ENCODE measurements at places on chromosomes 2 and 18.

- no peak for DNase-seq
Observed at GRCh38 chr18:22422909-22423548, 5.3 kb upstream of the CTAGE1 start.

GRCh38 chr18:47582093-47582492 lies 330.6 kb upstream of the SKOR2 start:
- DNase-seq, result no peak

GRCh38 chr2:230203110-230203676 lies 16.6 kb downstream of the SP110 start:
- DNase-seq, result peak; percentile 23

DNA sequence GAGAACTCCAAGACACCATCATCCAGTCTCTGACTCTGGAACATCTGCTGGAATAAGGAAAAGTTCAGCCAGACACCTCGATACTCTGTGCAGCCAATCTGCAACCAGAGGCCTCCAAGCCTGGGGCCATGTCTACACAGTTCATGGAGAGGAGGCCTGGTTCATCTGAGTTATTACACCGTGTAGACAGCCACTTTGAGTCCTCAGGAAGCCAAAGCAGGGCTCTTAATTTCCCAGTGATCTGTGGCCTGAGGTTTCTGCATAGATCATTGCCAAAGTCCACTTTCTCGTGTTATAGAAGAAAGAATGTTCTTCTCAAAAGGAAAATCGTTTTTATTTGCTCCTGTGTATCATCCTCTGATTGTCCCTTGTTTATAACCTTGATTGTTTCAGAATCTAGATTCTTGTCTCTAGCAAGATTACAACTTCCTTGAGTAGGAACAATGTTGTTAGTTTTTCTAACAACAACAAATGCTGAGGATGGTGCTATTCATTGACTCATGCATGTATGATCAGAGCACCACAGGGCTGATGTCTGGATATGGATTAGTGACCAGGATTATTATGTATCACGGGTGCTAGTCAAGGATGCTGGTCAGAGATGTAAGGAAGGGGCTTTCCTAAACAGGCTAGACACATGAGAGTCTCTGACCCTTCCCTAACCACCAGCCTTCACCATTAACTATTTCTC lies 30.7 kb upstream of the MARCO start:
- DNase-seq, result no peak

DNA sequence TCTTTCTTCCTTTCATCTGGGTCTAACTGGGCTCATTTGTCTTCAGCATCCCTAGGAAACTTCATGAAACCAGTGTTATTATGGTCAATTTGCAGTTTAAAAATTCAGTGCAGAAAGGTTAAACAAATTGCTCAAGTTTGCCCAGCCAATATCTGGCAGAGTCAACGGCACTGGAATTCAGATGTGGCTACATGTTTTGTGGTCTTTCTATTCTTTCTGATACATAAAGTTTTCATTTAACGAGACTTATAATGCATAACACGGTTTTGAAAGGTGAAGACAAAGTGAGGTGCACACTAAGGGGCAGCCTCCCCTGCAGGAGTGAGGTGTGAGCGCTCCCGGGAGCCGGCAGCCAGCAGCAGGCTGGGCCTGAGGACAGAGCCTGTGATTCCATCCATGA lies 164.6 kb downstream of the RTP5 start:
- DNase-seq, result no peak

DNA sequence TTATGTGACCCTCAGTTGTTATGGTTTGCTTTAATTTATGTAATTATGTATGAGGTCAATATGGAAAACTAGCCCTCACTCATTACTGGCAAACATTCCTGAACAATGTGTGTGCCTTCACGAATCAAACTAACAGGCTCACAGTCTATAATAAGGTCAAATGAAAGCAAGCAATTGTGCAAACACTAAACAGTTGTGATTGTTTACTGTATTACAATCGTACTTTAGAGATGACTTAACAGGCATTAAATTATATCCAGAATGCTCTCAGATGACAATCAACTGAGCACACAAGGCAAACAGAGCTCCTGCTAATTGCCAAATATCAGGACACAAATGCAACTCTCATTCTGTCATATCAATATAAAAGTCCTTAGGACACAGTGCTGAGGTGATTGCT lies 29.5 kb downstream of the COL5A2 start:
- no peak for DNase-seq

DNA sequence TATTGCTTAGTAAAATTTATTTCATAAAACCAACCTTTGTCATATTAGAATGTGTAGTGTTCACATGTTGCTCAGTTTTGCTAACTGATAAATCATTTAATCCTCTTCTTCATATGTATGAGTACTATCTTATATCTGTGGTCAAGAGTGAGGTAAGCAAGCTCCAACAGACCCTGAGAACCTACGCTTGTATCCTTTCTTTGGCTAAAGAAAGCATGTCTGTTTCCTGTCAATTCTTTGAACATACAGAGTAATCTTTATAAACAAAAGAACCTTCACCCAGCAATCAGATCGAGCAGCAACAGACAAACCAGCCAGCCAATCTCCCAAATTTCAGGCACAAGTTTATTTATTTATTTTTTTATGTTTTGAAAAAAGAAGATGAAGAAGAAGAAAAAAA lies 6.4 kb downstream of the ADCYAP1 start:
- no peak for DNase-seq

GRCh38 chr18:79803611-79804051 lies 5.9 kb downstream of the KCNG2 start:
- DNase-seq, result no peak

GRCh38 chr2:75041731-75042600 lies 83.5 kb downstream of the POLE4 start:
- no peak for DNase-seq

GRCh38 chr2:32627441-32627813 lies 423 bp upstream of the TTC27 start:
- DNase-seq, result peak; percentile 42

GRCh38 chr2:241812730-241813643 lies 4.0 kb downstream of the NEU4 start:
- DNase-seq, result no peak

DNA sequence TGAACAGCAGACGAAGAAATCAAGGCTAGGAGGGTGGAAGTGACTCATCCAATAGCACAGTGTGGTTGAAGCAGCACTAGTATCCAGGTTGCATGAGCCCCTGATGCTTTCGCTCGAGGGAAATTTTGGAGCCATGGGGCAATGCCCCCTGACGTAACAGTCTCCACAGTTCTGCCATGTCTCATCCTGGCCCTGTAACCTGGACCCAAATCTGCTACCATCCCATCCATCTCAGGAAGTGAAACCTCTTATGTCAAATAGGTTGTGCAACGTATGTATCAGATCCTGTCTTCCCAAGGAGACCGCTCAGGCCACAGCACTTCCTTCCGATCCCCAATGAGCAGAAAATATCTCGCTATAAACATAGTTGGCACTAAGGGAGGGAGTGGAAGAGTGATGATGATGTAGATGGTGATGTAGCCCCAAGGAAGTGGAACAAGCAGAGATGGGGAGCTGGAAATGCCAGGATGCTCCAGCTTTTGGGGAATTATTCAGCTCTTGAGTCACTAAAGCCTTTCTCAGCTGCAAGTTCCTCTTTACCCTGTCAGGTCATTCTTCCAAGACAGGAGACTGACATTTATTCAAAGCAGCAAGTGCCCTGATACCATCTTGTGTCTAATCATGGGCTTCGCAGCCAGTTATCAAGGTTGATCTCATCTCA lies 3.0 kb upstream of the IL1B start:
- DNase-seq, result no peak

- no peak for DNase-seq
Observed at GRCh38 chr2:223688094-223688835, 86.1 kb upstream of the SCG2 start.

DNA sequence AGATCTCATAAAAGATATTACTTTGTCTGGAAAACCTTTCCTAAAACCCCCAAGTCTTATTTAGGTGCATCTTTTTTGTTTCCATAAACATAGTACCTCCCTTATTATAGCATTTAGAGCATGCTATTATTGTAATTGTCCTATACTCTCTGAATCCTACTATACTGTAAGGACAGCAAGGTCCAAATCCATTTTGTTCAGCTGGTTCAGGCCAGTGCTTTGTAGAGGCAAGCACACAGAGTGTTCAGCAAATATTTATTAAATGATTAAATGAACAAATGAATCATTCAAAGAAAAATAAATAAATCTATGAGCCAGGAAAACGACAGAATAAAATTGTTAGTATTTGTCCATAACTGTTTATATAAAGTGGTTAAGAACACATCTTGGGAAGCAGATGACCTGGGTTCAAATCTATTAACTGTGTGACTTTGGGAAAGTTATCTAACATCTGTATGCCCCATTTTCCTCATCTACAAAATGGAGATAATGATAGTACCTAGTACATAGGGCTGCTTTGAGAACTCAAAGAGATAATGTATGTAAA lies 86.0 kb downstream of the COL3A1 start:
- DNase-seq, result no peak

- DNase-seq, result no peak
Observed at GRCh38 chr2:25053041-25053440, 11.2 kb downstream of the EFR3B start.

- DNase-seq, result peak; percentile 23
Observed at GRCh38 chr2:106314444-106314843, 120.3 kb upstream of the UXS1 start.

DNA sequence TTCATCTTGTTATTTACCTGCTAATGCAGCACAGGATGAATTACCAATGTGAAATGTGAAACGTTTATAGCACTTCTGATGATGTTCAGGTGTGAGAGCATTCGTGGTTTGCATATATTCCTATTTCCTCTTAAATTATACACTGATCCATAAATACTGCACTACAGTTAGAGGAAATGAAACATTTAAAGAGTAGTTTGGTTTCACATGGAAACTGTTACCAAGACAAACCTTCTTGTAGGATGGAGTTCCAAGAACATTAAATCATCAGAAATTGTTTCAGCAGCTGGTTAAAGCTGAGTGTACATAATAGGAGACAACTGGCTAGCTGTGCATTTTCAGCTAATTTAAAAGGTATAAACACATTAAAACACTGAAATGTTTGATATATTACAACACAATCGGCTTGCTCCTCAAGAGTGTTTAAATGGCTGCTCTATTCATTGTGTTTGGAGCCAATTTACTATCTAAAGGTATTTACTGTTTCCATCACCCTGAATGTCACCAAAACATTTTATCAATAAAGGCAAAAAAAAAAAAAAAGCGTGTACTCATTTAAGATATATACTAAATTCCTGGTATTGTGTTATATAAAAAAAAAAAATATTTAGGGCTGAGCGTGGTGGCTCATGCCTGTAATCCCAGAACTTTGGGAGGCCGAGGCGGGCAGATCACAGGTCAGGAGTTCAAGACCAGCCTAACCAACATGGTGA lies 100.6 kb downstream of the DYM start:
- DNase-seq, result peak; percentile 42

GRCh38 chr2:112938904-112939303 lies 27.9 kb downstream of the IL37 start:
- no peak for DNase-seq

DNA sequence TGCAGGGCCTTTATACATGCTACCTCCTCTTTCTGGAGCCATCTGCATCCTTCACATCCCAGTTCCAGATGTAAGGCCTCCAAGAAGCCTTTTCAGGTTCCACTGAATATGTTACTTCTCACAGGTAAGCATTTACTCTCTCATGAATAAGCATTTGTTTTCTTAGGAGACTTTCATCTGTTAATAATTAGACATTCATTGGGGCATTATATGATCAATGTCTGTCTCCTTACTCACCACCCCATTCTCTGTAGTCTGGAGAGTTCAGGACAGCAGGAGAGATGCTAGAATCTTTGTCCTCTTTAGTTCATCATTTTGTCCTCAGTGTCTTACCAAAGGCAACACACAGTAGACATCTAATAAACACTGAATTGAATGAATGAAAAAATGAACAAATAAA lies 185.7 kb downstream of the NCKAP5 start:
- no peak for DNase-seq

- DNase-seq, result no peak
Observed at GRCh38 chr18:3211236-3211992, 8.4 kb downstream of the MYOM1 start.

DNA sequence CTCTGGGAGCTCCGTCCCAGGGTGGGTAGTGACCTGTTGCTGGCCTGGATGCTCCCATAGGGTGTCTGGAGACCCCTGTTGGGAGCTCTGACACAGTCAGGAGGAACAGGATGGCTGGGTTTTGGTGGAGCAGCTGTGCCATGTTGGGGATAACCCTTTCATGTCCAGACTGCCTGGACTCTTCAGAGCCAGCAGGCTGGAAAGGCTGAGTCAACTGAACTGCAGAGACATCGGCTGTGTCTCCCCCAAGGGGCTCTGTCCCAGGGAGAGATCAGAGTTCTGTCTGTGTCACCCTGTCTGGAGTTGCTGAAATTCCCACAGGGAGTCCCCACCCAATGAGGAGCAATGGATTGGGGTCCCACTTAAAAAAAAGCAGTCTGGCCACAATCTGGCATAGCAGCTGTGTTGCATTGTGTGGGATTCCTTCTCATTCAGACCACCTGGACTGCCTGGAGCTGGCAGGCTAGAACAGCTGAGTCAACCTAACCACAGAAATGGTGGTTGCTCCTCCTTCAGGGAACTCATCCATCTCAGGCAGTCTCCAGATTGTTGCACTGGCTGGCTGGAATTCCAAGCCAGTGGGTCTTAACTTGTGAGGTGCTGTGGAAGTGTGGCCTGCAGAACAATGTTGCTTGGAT lies 37.2 kb downstream of the AGPS start:
- no peak for DNase-seq

DNA sequence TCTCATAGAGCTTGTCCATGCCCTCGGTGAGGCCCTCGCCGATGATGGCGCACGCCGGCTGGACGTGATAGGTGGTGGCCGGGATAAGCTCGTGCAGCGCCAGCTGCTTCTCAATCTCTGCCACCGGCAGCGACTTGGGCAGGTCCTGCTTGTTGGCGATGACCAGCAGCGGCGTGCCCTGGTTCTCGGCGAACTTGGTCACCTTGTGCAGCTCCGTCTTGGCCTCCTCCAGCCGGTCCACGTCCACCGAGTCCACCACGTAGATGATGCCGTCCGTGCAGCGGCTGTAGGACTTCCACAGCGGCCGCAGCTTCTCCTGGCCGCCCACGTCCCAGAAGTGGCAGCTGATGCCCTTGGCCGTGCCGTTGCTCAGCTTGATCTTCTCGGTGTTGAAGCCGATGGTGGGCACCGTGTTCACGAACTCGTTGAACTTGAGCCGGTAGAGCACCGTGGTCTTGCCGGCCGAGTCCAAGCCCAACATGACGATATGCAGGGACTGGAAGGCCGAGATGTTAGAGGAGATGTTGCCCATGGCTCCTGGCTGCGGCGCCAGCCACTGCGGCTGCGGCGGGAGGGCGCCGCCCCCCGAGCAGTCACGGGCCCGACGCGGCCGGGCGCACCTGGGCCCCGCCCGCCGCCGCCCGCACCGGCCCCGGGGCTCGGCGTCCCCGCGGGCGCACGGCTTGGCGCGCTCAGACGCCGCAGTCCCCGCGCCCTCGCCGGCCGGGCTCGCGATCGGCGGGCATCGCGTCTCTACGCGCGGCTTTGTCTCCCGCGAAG lies 636 bp downstream of the ARL4C start:
- peak; percentile 50 for DNase-seq

GRCh38 chr2:127153691-127154158 lies 46.8 kb upstream of the BIN1 start:
- DNase-seq, result no peak

- DNase-seq, result no peak
Observed at GRCh38 chr2:153373510-153374279, 104.9 kb downstream of the RPRM start.

GRCh38 chr2:176584333-176584732 lies 315.1 kb downstream of the MTX2 start:
- DNase-seq, result no peak
